ENCODE measurements at places on chromosomes 11 and 22. TPM values are rescaled to one million over a fixed set of nuclear protein-coding genes. Genes with fewer than 3 reads are reported as not detected.

GRCh38 chr11:119937412-119937811 is 200.5 kb downstream of the TRIM29 start:
- no peak for DNase-seq

Gene IRAG1
- 5.2 TPM for polyA plus RNA-seq

DNA sequence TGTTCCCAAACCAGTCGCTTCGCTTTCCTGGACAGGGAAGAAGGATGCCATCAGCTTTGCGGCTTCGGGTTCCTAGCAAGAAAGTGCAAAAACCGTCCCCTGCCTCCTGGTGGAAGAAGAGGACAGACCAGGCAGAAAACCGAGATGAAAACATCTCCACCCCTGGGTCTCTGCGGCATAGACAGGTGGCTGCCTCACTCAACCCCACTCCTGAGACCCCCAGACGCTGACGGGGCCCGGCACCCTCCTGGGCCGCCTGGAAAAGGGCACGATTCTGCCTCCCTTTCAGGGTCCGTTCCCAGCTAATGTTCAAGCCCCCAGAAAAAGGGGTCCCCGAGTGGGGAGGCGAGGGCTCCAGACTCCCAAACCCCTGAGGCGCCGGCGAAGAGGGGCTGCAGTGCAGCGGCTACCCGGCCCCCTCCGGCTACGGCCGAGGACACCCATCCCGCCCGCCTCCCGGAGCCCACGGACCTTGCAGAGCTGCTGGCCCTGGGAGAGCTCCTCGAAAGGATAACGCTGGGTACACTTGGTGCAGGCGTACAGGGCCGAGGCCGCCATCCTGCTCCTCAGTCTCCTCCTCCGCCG is 569 bp downstream of the FAM76B start:
- peak; percentile 33 for DNase-seq

GRCh38 chr22:37462983-37463382 is 23.2 kb downstream of the MFNG start:
- no peak for DNase-seq

DNA sequence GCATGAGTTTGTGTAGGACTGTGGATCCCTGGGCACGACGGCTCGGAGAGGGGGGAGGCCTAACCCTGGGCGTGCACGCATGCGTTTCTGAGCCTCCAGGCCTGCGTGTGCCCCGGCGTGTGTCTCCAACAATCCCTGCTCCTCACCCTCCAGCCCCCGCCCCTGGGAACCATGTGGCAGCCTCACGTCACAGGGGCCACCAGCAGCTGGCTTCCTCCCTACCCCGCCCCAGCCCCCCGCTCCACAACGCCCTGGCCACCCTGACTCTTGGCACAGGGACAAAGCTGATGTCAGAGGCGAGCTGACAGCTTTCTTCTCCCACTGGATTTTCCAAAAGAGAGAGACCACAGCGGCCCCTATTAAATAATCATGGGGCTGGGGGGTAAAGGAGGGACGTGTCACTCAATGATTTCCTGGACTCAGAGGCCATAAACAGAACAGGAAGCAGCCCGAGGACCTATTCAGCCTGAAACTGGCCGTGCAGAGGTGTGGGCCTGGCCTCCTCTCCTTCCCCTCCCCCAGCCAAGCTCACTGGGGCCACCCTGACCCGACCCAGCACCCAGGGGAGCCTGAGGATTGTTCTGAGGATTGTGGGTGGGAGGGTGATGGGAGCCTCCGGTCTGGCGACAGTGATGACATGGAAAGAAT is 6.8 kb upstream of the LIF start:
- DNase-seq = peak; percentile 71

Gene HIKESHI
- 42.9 TPM for polyA plus RNA-seq

GRCh38 chr11:114183044-114183511 is 113.1 kb upstream of the NNMT start:
- DNase-seq = peak; percentile 82

Gene OR8D1
- polyA plus RNA-seq = not detected

Measured in muscle of back (tissue), 13 donors.